ENCODE measurements at places on chromosomes 7 and 10.

- peak; percentile 56 for DNase-seq
These were observed 10.0 kb downstream of the CYP3A43 start for GRCh38 chr7:99837649-99838361.

DNA sequence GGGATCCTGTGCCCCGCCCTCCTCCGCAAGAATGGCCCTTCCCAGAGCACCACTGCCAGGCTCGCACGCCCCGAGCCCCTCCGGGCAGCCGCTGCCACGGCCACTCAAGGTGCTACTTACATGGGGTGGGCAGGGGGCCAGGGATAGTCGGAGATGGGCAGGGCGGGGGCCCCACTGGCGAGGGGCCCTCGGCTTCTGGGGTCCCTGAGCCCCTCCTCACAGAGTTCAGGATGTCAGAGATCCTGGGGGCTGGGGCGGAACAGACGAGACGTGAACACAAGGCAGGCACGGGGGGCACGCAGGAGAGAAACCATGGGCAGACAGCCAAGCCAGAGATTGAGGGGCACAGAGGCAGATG, 25.6 kb downstream of the YKT6 start:
- no peak for DNase-seq

DNA sequence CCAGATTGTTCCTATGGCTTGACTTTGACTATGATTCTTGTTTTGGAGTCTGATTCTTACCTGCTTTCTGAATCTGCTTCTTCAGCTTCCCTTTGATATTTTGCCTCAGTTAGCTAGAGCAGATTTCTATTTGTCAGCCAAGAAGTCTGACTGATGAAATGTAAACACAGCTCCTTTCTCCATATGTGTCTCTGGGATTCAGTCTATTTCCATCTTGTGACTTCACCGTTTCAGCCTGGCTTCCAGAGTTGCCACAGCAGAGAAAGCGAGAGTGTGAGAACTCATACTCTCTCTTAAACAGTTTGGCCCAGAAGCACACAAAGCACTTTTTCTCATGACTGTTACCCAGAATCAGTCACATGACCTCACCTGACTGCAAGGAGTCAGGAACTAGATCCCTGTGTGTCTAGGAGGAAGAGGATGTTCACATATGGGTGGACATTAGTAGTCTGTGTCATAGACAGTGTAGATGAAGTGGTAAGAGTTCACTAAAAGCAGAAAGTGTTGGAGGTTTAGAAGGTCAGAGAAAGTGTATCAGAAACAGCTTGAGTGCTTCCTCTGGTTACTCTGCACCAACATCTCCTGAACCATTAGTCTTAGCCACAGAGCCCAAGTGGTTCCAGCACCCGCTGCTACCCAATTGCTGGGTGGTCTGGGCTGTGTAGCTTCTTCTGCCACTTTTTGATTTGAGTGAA, 103.4 kb upstream of the CDK6 start:
- DNase-seq: no peak

DNA sequence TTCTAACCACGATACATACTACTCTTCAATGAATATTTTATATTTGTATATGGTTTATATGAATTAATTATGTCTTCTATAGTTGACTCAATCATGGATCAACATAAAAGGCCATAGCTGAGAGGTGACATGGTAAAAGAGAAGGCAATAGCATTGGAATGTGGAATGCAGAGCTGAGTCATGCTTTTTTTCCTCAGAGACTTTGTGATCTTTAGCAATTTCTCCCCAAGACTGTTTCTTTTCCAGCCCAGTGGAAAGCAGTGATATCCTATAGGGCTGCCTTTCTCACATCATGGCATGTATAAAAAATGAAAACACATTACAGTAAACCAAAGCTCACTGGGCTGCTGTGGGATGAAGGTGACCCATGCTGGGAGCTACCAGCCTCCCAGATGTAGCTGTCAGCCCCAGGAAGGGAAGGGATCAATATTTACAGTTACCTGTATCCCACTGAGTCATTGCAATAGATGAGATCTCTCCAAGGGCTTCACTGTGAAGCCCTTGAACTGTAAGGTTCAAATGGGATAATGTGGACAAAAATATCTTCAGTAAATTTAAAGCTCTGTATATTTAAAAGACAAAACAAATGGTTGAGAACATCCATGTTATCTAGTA, 30.2 kb downstream of the SLC39A12 start:
- DNase-seq: peak; percentile 81

GRCh38 chr10:57017356-57018037, 656.4 kb upstream of the ZWINT start:
- no peak for DNase-seq

Measured in epithelial cell of esophagus (primary cell).